ENCODE measurements at places on chromosomes 7 and 10.
A peak's percentile ranks its signal among the peaks of the same experiment; 100 is the strongest.

DNA sequence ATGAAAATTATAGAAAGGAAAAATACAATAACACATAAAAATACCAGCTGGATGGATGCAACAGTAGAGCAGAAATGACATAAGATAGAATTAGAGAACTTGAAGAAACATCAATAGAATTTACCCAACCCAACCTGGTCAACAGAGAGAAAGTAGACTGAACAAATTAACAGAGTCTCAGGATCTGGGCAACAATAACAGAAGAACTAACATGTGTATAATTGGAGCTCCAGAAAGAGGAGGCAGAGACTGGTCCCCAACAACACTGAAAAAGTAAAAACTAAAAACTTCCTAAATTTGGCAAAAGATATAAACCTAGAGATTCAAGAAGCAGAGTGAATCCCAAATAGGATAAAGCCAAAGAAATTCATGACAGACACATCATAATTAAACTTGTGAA, 458.8 kb downstream of the RPS24 start:
- DNase-seq, result no peak

GRCh38 chr10:23099816-23100215, 4.4 kb downstream of the MSRB2 start:
- peak; percentile 64 for DNase-seq

DNA sequence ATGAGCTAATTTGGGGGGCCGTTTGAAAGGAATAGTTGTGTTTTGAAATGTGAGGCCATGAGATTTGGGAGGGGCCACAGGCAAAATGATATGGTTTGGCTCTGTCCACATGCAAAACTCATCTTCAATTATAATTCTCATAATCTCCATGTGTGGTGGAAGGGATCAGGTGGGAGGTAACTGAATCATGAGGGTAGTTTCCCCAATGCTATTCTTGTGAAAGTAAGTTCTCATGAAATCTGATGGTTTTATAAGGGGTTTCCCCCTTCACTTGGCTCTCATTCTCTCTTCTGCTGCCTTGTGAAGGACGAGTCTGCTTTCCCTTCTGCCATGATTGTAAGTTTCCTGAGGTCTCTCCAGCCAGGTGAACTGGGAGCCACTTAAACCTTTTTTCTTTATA, 490.8 kb upstream of the GRM3 start:
- DNase-seq, result no peak

GRCh38 chr10:7891634-7892033, 73.3 kb downstream of the TAF3 start:
- no peak for DNase-seq

DNA sequence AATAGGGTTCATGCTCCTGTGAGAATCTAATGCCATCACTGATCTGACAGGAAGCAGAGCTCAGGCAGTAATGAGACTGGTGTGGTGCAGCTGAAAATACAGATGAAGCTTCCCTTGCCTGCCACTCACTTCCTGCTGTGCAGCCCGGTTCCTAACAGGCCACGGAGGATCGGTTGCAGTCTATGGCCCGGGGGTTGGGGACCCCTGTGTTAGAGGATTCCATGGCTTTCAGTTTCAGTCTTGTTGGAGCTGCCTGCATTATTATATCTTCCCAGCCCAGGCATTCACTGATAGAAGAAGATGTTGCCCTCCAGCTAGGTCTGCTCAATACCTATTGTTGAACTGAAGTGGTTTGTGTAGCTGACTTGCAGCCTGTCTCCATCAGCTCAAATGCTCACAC, 1298.8 kb downstream of the TYW1 start:
- no peak for DNase-seq

- DNase-seq, result peak; percentile 74
Observed at GRCh38 chr7:110442381-110442837, 648.5 kb upstream of the LRRN3 start.

DNA sequence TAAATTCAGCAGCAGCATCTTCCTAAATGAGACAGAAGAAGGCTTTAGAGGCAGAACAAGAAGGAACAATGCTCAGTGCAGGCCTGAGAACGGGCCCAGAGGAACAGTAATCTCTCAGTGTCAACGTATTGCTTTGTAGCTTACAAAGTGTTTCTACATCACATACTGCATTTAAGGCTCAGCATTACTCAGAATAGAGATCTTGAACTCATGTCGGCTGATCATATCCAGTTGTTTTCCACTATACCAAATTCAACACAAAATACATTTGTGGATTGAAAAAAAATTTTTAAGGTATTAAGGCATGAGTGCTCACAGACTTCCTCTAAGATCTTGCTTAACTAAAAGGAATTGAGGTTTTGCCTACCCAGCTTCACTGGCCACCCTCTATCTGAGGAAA, 325.1 kb downstream of the HPSE2 start:
- no peak for DNase-seq

DNA sequence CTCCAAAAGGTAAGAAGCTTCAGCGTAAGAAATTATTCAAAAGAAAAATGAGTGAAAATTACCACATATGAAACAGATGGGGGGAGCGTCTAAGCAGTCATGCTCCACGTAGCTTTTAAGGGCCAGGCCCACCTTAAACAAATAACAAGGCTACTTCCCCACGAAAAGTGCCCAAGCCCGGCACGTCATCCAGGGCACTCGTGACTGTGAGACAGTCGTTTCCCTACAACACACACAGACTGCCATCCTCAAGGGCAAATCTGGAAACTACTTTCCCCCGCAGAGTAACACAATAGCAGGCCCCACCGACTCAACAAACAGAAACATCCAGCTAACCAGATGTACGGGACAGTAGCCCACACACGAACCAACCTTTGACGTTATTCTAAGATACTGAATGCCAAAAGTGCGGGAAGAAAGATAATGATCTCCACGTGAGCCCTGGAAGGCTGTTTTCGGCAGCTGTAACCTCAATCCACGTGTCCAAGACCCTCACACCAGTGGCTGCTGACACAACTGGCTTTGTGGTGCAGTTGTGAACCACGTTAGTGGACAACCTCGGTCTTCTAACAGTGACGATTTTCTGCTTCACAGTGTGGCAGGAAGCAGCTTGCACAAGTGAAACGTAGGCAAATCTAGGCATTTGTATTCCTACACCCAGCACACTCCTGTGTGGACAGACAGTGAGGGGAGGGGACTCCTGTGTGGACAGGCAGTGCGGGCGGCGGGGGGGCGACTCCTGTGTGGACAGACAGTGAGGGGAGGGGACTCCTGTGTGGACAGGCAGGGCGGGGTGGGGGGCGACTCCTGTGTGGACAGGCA, 251.7 kb downstream of the ZMYND11 start:
- no peak for DNase-seq

GRCh38 chr7:106720641-106721040, 59.7 kb upstream of the CCDC71L start:
- no peak for DNase-seq

GRCh38 chr7:117800406-117800805, 72.8 kb downstream of the CTTNBP2 start:
- DNase-seq, result no peak

GRCh38 chr7:562789-563628, 43.4 kb upstream of the PDGFA start:
- DNase-seq, result no peak

- no peak for DNase-seq
Observed at GRCh38 chr7:21898265-21898930, 47.3 kb downstream of the CDCA7L start.

DNA sequence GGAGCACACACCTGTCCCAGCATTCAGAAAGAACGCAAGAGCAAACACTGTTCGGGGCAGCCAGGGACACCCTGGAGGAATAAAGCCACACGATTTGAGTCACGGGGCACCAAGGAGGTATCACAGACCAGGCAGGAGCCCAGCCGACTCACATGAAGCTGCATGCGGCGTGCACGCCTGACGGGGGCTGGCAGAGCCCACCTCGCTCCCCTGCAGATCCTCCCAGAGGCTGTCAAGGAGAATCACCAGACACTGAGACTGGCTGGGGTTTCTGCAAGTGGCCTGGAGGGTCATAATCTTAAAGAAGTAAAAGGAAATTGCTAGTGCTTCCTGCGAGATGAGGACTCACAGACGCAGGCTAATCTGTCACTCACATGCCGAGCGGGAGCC, 61.6 kb downstream of the TCERG1L start:
- no peak for DNase-seq

GRCh38 chr10:121015916-121016315, 164.8 kb downstream of the WDR11 start:
- no peak for DNase-seq

DNA sequence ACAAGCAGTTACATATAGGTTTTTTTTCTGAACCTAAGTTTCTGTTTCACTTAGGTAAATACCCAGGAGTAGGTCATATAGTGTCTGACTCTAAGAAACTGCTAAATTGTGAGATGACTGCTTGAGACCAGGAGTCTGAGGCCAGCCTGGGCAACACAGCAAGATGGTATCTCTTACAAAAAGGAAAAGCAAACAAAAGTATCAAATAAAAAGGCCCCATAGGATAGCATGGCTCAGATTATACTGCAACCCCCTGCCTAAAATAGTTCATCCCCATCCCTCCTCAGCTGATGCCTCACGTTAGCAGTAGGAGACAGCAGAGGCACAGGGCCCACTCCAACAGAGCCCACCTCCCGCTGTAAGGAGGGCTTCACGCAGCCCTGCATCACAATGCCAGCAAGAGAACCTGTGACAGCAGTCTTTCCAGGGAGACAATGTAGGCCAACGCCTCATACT, 90.3 kb downstream of the SRPK2 start:
- no peak for DNase-seq

DNA sequence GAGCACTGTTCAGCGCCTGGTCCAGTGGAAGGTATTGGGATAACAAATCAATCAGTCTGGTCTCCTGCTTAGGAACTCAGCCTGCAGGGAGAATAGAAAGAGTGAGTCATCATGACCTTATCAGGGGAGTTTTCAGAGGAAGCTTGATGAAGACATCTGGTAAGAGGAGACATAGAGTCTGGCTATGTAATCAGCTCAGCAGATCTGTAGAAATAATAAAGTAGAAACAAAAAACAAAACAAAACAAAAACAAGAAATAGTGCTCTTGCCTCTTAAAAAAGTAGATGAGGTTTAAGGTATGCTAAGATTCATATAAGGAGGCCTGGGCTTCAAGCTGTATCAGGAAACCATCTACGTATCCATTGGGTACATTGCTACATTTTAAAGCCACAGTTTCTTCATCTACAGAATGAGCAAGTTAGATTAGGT, 14.4 kb downstream of the TAS2R41 start:
- DNase-seq, result peak; percentile 47

DNA sequence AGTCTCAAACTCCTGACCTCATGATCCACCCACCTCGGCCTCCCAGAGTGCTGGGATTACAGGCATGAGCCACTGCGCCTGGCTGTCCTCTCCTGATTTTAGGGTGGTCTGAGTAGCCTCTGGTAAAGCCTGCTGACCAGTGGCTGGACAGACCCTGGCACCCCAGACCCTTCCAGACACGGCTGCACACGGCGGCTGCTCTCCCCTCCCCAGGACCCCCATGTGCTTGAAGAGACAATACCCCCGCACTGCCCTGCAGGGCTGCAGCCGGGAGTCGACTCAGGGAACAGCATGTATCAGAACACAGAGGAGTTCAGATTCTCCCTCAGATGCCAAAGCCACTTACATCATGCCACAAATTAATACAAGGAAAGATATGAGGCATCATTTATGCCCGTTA, 58.3 kb upstream of the CFAP46 start:
- DNase-seq, result no peak

GRCh38 chr10:6133331-6134098, 44.7 kb downstream of the RBM17 start:
- no peak for DNase-seq

- DNase-seq, result no peak
Observed at GRCh38 chr10:71044720-71045119, 156.4 kb upstream of the PCBD1 start.

GRCh38 chr10:29687421-29688164, 52.8 kb upstream of the SVIL start:
- no peak for DNase-seq

DNA sequence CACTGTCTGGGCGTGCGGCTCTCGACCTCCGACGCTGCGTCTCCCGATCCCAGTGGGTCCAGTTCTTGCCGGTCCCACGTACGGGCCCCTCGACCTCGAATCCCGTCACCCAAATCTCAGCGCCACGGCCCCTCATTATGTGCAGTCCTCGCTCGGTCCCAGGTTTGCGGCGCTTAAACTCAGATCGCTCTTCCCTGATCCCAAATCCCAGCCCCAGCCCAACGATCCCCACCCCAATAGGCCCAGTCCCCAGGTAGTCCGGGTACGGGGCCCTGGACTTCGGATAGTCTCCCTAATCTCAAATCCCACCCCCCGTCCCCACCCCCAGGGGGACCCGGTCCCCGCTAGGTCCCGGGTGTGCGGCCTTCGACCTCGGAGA, 666 bp downstream of the HNRNPF start:
- no peak for DNase-seq

DNA sequence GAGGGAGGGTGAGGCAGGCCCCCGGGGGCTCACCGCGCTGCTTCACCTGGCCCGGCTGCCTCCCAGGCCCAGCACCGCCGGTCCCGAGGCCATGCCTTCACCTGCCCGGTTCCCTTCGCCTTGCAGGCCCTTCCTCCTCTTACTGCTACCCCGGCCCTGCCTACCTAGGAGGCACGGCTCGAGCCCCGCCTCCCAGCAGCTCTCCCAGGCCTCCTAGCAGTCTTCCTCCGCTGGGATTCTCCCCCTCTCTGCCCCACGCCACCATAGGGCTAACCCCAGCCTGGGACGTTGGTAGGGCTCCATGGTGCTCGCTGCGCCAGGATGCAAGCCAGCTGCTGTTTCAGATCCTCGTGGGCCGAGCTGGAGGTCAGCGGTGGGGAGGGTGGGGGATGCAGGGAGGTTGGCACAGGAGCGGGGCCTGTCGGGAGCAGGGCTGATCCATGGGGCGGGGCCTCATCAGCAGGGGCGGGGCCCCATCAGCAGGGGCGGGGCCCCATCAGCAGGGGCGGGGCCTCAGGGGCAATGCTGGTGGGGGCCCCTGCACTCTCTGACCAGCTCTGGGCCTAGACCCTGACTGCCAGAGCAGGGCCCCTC, 63.3 kb downstream of the RASGEF1A start:
- DNase-seq, result peak; percentile 36

GRCh38 chr7:22002726-22003125, 57.0 kb upstream of the CDCA7L start:
- DNase-seq, result no peak

DNA sequence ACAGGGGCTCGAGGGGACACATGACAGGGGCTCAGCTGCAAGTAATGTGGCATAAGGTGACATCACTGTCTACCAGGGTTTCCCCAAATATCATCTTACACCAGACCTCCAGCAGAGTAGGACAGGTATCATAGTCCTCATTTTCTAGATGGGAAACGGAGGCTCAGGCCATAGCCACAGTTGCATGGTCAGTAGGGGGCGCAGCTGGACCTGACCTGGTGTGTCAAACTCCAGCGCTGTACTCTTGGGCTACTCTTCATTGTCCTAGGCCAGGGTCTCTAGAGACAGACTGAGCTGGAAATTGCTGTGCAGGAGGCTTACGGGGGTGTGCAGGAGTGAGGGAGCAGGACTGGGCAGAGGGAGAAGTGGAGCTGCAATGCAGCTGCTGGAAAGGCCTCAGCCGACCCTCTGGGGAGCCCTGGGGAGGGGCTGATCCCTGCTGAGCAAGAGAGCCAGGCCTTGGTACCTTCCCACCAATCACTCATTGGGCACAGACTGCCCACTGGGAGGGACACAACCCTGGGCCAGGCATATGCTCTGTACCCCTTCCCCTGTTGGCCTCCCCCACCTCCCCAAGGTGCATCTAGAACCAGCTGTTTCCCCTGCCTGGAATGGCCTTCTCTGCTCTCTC, 89.9 kb downstream of the CDH23 start:
- DNase-seq, result peak; percentile 71
